Cerebellum (tissue), 4 donors: ENCODE measurements at places on chromosomes 4 and X. TPM values are rescaled to one million over a fixed set of nuclear protein-coding genes. Genes with fewer than 3 reads are reported as not detected.

GRCh38 chrX:46408553-46409407 is 136.4 kb downstream of the ZNF674 start:
- peak; percentile 19 for DNase-seq

DNA sequence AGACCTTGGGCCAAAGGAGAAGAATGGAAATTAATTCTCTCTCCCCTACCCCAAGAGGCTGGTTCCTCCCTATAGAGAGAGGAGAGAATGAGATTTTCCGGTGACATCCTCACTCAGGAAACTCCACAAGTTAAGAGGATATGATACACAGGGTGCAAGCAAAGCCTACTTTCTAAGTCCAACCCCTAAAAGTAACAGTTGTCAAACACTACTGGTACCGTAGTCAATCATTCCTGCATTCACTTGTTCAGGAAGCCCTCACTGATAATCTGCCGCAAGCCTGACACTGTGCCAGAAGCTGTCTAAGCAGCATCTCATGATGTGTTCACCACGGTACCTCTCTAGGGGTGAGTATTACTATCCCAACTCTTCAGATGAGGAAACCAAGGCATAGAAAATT is 41.7 kb downstream of the KDR start:
- no peak for DNase-seq

- no peak for DNase-seq
Measured at GRCh38 chrX:84909151-84909550, 94.5 kb upstream of the APOOL start.

DNA sequence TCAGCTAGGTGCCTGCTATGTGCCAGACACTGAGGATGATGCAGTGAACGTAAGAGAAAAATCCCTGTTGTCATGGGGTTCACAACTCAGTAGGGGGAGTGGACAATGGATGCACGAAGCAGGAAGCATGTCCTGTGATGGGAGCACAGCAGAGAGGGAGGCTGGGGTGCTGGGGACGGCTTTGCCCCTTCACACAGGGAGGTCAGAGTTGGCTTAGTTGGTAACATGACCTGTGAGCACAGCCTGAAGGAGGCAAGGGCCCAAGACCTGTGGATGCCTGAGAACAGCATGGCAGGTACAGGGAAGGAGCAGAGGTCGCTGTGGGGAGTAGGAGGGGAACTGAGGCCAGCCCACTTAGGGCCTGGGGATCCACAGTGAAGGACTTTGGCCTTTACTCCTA is 109.4 kb downstream of the STK32B start:
- no peak for DNase-seq

- DNase-seq: no peak
Measured at GRCh38 chr4:7261087-7261486, 68.7 kb downstream of the SORCS2 start.

DNA sequence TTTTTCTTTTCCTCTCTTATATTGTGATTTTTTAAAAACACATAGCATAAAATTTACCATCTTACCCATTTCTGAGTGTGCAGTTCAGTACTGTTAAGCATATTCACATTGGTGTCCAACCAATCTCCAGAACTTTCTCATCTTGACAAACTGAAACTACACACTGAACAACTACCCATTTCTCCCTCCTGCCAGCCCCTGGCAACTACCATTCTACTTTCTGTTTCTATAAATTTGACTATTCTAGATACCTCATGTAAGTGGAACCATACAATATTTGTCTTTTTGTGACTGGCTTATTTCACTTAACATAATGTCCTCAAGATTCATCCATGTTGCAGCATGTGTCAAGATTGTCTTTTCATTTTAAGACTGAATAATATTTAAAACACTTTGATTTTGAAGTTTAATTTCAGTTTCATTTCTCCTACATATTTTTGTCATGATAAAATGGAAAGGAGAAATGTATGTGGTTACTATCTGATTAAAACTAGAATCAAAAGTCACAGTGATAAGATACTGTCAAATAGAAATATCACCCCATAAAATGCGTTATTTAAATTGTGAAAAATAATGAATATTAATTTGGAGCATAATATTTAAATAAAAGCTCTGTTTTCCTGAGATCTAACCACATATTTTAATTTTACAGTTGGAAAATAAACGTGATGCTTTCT is 122.8 kb downstream of the DIPK2B start:
- DNase-seq: no peak

- no peak for DNase-seq
Measured at GRCh38 chrX:46791927-46792809, 33.2 kb upstream of the SLC9A7 start.

DNA sequence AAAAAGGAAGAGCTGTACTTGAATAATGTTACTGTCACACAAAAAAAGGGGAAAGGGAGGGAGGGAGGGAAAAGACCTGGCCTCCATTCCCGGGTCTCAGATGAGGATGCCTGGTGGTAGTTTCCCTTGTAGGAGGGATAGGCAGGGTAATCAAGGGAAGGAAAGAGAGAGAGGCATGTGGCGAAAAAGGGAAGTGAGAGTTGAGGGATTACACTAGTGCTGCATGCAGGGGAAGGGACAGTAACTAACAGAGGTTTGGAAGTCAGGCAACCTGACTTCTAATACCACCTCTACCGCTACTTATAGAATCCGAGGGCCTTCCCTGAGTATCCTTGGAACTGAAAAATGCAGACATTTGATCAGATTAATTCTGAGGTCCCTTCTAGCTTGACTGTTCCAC is 821.7 kb upstream of the FTHL17 start:
- no peak for DNase-seq

GRCh38 chrX:28901637-28902036 is 314.4 kb downstream of the IL1RAPL1 start:
- DNase-seq: no peak

DNA sequence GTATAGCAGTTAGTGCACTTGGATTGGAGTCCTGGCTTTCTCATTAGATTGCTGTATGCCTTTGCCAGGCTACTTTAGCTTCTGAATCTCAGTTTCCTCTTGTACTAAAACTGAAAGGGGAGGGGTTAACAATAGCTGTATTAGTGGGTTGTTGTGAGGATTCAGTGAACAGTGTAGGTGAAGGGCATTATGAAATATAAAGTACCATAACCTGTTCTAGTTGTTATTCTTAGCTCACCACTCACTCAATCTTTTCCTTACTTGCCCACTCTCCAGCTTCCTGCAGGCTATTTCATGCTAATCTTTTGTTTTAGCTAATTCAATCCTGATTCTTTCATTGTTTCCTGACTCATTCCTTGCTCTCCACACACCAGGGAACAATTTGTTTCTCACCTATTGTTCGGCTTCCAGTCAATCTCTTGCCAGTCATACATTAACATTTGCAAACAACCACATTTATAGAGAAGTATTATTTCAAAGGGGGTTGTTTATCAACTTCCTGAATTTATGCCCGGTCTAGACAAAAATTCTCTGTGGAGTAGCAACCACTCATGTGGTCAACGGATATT is 50.6 kb upstream of the EDA start:
- DNase-seq: no peak

DNA sequence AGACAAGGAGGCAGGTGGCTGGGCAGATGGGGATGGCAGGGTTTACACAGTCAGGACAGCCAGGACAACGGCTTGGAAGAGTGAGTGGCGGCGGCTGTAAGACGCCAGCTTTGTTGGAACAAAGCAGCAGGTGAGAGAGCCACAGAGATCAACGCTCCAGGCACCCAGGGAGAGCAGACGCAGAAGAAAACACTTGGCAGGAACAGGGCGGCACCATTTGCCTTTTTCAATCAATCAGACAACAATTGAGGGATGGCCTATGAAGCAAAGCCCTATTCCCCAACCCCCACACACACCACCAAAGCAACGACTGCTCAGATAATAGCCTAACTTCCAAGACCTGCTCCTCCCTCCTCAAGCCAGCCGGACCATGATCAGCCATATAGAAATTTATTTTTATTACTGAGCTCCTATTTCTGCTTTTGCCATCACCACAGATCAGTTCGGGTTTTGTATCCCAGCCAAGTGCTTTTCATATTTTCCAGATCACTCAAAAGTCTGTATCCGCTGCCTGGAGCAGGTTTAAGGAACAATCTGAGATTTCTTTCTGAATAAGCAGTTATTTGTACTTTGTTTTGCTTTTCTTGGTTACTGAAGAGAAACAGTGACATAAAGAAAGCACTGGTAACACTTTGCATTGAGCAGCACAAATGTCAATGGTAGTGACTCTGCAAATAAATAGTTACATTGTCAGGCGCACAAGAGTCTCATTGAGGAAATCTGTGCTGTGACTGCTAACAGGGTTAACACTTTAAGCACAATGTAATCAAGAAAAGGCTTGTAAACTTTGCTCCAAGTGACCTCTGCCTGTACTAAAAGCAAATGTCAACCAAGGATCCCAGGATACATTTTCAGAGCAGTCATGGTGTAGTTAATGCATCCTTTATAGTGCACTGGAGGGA is 81.8 kb upstream of the RBPJ start:
- DNase-seq: peak; percentile 23

DNA sequence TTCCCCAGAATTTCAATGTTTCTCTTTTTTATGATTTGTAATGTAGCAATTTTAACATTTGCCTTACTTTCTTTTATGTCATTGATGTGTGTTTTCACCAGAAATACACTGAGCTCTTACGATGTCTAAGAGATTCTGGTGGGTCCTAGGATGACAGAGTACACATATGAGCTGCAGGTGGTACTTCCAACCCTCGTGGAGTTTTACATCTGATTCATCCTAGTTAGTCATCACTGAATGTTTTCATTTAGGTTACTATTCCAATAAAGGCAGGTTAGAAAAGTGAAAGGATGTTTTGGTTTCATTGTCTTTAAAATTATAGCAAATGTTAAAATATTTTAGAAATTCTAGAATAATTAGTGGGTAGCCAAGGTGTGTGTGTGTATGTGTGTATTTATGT is 605.9 kb downstream of the ADGRL3 start:
- no peak for DNase-seq

DNA sequence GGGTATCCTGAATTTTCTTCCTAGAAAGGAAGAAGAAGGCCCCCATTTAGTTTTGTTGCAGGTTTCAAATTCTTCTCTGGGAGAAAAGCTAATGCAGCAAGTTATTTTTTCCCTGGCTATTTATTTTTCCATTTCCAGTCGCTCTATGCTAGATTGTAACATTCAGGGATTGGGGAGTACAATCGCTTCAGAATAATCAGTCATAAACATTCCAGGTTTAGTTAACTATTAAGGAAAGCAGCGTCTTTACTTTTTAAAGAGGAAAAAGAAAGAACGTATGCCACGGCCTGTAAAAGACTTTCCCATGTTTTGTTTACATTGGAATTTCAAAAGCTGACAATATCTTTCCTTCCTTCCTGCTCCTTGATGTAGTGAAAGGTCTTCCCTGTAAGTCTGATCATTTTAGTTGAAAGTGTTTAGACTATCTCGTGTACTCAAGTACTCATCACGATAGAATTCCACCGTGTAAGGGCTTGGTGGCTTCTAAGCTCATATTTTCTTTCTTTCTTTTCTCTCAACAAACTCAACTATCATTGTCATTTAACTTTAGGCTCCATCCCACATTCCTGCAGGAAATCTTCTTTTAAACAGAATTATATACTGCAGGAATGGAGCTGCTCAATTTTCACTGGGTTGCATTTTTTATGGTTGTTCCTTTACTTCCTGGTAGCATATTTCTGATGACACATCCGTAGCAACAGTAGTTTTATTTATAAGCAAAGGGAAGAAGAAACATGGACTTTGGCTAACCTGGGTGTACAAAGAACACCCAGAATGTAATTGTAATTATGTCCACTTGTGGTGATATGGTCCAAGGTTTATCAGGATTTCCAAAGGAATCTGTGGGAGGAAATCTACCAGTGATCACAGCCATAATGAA is 213.1 kb upstream of the FAT1 start:
- no peak for DNase-seq

GRCh38 chr4:86358257-86358656 is 1.6 kb downstream of the MAPK10 start:
- DNase-seq: peak; percentile 5

- no peak for DNase-seq
Measured at GRCh38 chr4:6926681-6927478, 17.3 kb downstream of the TBC1D14 start.

- DNase-seq: peak; percentile 59
Measured at GRCh38 chrX:17860811-17861488, at the start of gene RAI2. Gene RAI2 (minus strand): TSS chrX:17861298. CDS start chrX:17802010, 59,288 bp downstream.

GRCh38 chr4:17558941-17559708 is 17.9 kb upstream of the LAP3 start:
- DNase-seq: no peak

- DNase-seq: peak; percentile 0
Measured at GRCh38 chrX:77014377-77015372, 432.5 kb upstream of the FGF16 start.

GRCh38 chr4:7431696-7432530 is 2.8 kb downstream of the PSAPL1 start:
- no peak for DNase-seq

- no peak for DNase-seq
Measured at GRCh38 chr4:152836936-152837335, 57.2 kb downstream of the ARFIP1 start.

- no peak for DNase-seq
Measured at GRCh38 chrX:48741834-48742233, 19.7 kb upstream of the GLOD5 start.

- no peak for DNase-seq
Measured at GRCh38 chrX:130896026-130896425, 7.0 kb downstream of the ENOX2 start.

- DNase-seq: no peak
Measured at GRCh38 chr4:27720010-27720766, 859.5 kb downstream of the STIM2 start.

GRCh38 chr4:13430834-13431568 is 53.1 kb downstream of the RAB28 start:
- DNase-seq: no peak

GRCh38 chr4:94660614-94661013 is 97.1 kb upstream of the BMPR1B start:
- DNase-seq: no peak

- DNase-seq: no peak
Measured at GRCh38 chr4:113659127-113659526, 102.4 kb downstream of the CAMK2D start.

GRCh38 chrX:25432396-25432795 is 416.6 kb upstream of the ARX start:
- DNase-seq: no peak

GRCh38 chrX:106649523-106650428 is 38.0 kb downstream of the RADX start:
- DNase-seq: no peak

DNA sequence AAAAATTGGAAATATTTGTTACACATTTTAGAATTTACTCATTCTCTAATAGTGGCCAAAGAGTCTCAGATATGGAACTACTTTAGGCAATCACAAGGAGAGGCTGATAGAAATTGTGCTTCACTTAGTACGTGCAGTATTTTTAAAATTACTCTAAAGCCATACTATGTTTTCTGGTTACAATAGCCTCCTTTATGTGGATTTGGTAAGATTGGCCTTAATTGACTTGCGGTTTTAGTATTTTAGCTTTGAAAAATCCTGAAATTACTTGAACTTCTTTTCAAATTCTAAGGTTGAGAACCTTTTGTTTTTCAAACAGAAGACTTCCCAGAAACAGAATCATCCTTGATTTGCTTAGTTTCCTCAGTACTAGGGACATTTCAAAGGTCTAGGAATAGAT is 215.2 kb downstream of the SLC4A4 start:
- no peak for DNase-seq

Gene ARX
- not detected for total RNA-seq

Gene NAP1L2
- total RNA-seq: 26.5 TPM

Gene ATP2B3
- total RNA-seq: 5.6 TPM

Gene XIAP
- 48.0 TPM for total RNA-seq

Gene MAGEA9B
- total RNA-seq: not detected

Gene TMEM31
- total RNA-seq: not detected

Gene TTC29
- total RNA-seq: 2.1 TPM

Gene TMA16
- total RNA-seq: 17.5 TPM

Gene YIPF6
- 28.4 TPM for total RNA-seq

Gene PCDH7
- total RNA-seq: 92.5 TPM

Gene MAGEC3
- total RNA-seq: 0.54 TPM

Gene CT45A1
- not detected for total RNA-seq

Gene PRKG2
- 2.3 TPM for total RNA-seq

Gene UGT2B17
- total RNA-seq: not detected
